ENCODE measurements at places on chromosomes 12 and 14. TPM values are rescaled to one million over a fixed set of nuclear protein-coding genes. Genes with fewer than 3 reads are reported as not detected.
A peak's percentile ranks its signal among the peaks of the same experiment; 100 is the strongest.

OR6C2 gene
- not detected for total RNA-seq

TRIM9 gene
- 0.63 TPM for total RNA-seq

RARG gene
- 27.8 TPM for total RNA-seq

LYZ gene
- 186 TPM for total RNA-seq

TAS2R8 gene
- not detected for total RNA-seq

CLEC4C gene
- total RNA-seq, result 0.60 TPM

CLEC6A gene
- total RNA-seq, result 1.1 TPM

GCH1 gene
- 7.2 TPM for total RNA-seq

- peak; percentile 87 for DNase-seq
- no peak overlapping the region for H3K4me3 ChIP-seq
- peaks cover 5% of the 10 kb centered on the region for H3K4me1 ChIP-seq
- no peaks in the 10 kb centered on the region for H3K27me3 ChIP-seq
These were observed 192.3 kb downstream of the NUAK1 start for GRCh38 chr12:105946493-105946901.

DNA sequence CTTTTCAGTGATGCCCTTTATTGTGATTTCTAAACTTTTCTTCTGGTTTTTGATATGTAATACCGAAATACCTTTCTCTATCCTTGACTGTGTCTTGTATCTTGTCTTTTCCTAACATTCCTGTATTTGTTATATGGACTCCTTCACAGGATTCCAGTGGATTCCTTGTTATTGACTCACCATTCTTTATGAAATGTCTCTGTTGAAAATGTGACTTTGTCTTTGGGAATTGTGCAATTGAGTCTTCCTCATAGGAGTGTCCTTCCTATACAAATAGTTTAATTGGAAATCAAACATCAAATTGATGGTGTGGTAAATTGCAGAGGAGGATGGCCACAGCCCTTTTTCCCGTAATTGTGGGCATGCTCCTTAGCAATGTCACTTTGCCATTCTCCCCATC, 296.6 kb upstream of the KITLG start:
- no peaks in the 10 kb centered on the region for H3K36me3 ChIP-seq
- no peak overlapping the region for H3K27ac ChIP-seq
- H3K4me3 ChIP-seq, result no peak overlapping the region
- peaks cover 2% of the 10 kb centered on the region for H3K27me3 ChIP-seq
- H3K4me1 ChIP-seq, result no peaks in the 10 kb centered on the region

DNA sequence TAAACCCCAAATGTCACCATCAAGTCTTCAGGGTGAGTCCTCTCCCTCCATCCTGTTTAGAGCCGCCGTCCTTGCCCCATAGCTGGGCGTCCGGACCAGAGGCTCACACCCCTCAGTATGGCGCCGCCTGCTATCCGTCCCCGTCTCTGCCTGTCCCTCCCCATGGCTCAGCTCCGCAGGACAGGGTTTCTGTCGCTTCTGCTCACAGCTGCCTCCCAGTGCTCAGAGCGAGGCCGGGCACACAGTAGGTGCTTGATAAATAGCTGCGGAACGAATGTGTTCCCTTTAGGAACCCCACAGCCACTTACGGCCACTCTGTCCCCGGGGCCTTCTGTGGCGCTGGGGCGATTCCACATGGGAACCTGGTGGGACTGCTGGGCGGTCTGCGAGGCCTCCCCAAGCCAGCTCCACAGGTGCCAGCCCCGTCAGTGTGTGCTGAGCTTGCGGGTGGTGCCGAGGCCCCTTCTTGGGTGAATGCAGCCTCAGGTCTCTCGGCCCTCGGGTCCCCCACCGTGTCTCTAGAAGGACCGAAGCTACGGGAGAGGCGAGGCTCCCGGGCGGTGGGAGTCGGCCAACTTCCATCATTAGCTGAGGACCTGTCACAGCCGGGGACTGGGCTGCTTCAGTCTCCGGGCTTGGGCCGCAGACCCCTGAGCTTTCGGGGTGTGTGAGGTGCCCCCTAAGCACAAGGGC, 63.0 kb downstream of the NOC4L start:
- no peak for DNase-seq
- no peaks in the 10 kb centered on the region for H3K36me3 ChIP-seq
- peaks cover 3% of the 10 kb centered on the region for H3K27me3 ChIP-seq
- H3K27ac ChIP-seq, result no peak overlapping the region
- H3K4me3 ChIP-seq, result no peak overlapping the region
- H3K4me1 ChIP-seq, result no peaks in the 10 kb centered on the region

GRCh38 chr12:7346551-7347225, 42.8 kb downstream of the ACSM4 start:
- H3K36me3 ChIP-seq, result no peaks in the 10 kb centered on the region
- no peak for DNase-seq
- no peak overlapping the region for H3K27ac ChIP-seq
- no peaks in the 10 kb centered on the region for H3K27me3 ChIP-seq

GRCh38 chr14:82504894-82505293, 971.2 kb upstream of the SEL1L start:
- no peaks in the 10 kb centered on the region for H3K4me1 ChIP-seq
- H3K36me3 ChIP-seq, result no peaks in the 10 kb centered on the region
- H3K27ac ChIP-seq, result no peak overlapping the region
- H3K4me3 ChIP-seq, result no peak overlapping the region
- DNase-seq, result no peak

DNA sequence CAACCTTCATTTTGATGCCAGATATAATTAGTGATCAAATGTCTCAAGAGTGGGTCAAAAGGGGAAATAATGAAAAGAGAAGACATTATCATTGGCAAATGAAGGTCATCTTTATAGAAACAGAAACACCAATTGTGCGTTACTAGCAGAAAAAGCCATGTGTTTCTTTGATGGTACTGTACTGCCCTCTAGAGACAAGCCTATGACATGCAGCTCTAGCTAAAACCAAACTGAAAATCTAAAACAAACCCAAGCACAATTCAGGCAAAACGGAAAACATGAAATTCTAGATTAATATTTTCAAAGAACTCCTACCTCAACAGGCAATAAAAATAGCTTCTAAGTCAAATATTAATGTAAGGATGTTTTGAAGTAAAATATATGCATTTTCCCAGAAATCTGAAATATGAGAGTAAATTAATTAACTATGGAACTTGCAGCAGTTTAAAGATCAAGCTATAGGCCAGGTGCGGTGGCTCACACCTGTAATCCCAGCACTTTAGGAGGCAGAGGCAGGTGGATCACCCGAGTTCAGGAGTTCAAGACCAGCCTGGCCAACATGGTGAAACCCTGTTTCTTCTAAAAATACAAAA, 115.4 kb downstream of the KLHL28 start:
- H3K4me1 ChIP-seq, result no peaks in the 10 kb centered on the region
- H3K27me3 ChIP-seq, result no peaks in the 10 kb centered on the region
- no peak overlapping the region for H3K4me3 ChIP-seq
- DNase-seq, result peak; percentile 80
- no peak overlapping the region for H3K27ac ChIP-seq
- H3K36me3 ChIP-seq, result no peaks in the 10 kb centered on the region

- peak; percentile 57 for DNase-seq
- H3K27me3 ChIP-seq, result no peaks in the 10 kb centered on the region
- H3K27ac ChIP-seq, result no peak overlapping the region
- H3K36me3 ChIP-seq, result peaks cover 3% of the 10 kb centered on the region
These were observed 52.9 kb downstream of the ABCC9 start for GRCh38 chr12:21888276-21888863.

- DNase-seq, result no peak
- no peaks in the 10 kb centered on the region for H3K27me3 ChIP-seq
- H3K27ac ChIP-seq, result no peak overlapping the region
- no peak overlapping the region for H3K4me3 ChIP-seq
- H3K36me3 ChIP-seq, result no peaks in the 10 kb centered on the region
These were observed 482.8 kb downstream of the MED13L start for GRCh38 chr12:115794659-115795081.
